CD4-positive, alpha-beta T cell treated with Interleukin-10 for 1 hour (primary cell): ENCODE measurements at places on chromosomes 5 and 9.

DNA sequence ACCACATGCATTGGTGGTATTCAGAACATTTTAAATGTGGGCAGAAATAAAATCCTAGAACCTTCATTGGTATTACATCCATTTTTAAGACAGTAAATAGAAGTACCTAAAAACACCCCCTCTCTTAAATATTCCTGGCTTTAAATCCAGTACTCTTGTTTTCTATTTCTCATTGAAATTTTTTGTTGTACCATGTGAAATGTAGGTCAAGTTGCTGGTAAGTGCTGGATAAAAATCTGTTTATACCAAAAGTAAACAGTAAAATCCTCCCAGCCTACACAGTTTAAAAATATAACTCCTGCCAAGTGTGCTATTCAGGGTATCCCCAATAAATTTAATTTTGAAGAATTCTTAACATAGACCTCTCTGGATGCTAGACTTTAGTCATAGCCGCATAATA, 75.0 kb upstream of the FST start:
- DNase-seq, result no peak

GRCh38 chr5:128494516-128494915, 43.5 kb downstream of the FBN2 start:
- no peak for DNase-seq

GRCh38 chr5:139390639-139391569, 1.2 kb upstream of the MZB1 start:
- no peak for DNase-seq

DNA sequence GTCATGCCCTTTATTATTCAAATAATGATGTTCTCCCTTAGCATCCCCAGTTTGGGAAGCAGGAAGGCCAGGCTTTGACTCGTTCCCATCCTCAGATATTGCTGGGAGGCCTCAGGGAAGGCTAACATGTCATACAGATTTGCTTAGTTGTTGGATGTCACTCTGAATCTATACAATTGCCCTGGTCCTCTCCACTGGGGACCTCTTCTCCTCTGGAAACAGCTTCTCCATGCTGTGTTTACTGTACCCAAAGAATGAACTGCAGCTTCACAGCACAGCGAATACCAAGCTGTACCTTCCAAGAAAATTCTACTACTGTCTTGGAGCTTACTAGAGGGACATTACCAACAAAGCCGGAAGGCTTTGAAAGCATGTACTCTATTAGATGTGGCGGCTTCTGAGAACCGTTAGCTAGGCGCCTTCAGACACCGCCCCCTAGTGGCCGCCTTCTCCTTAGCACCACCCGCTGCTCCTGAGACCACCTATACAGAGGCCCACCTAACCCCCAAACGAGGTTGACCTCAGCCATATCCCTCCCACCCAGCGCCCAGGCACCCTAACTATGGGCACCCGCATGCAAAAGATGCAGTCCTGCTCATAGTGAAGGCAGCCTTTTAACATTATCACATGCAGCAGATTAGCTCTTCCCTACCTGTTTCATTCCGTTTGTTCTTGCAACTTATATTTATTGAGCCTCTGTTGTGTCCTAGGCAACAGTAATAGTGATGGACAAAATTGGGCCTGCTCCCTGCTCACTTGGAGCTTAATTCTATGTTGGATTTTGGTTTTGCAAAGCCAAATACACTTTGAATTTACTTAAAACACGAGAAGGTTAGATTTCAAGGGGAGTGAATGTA, 34.9 kb upstream of the FOXI1 start:
- DNase-seq, result no peak

GRCh38 chr9:129869585-129870501, 34.6 kb downstream of the USP20 start:
- DNase-seq, result no peak

GRCh38 chr9:97966493-97966892, 16.6 kb upstream of the ANP32B start:
- DNase-seq, result no peak

DNA sequence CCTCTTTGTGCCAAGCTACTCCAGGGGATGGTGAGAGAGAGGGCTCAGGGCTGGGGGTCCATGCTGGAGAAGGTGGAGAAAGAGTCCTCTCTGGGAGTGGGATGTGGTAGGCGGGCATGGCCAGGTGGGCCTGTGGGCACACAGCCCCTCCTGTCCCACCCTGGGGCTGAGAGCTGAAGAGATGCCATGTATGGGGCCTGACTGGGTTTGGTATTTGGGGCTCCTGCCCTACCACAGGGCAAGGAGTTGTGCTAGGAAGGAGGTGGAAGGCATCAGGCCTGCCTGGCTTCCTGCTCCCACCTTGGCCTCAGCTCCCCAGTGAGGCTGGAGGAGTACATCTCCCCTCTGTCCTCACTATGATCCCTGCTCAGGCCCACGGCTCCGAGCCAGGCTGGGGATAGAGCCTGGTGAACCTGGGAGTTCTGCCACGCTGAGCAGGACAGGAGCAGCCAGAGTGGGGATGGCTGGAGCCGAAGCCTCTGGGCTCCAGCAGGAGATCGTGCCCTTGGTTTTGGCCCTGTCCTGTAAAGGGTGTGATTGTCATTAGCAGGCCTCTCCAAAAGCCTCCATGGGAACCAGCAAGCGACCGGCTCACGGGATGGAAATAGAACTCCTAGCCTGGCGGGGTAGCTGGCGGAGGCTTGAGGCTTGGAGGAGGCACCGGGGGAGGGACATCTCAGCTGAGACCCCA, 75.5 kb downstream of the CACNA1B start:
- DNase-seq, result no peak

DNA sequence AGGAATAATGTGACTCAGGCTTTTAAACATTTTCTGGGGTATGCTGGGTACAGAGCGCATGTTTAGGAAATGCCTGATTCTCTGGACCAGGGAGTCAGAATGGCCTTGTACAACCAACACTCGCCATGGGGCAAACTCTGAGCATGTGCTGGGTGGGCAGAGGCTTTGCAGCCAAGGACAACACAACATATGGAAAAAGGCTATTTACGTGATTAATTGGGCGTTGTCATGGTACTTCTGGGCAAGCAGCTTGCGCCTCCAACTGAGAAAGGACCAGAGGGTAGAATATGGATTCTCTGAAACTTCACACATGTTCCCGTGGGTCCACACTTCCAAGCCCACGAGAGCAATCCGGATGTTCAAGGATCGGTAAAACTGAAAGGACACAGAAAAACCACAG, 49.1 kb downstream of the NIPAL4 start:
- no peak for DNase-seq

- no peak for DNase-seq
Measured at GRCh38 chr5:135729321-135729786, 105.1 kb upstream of the SLC25A48 start.

DNA sequence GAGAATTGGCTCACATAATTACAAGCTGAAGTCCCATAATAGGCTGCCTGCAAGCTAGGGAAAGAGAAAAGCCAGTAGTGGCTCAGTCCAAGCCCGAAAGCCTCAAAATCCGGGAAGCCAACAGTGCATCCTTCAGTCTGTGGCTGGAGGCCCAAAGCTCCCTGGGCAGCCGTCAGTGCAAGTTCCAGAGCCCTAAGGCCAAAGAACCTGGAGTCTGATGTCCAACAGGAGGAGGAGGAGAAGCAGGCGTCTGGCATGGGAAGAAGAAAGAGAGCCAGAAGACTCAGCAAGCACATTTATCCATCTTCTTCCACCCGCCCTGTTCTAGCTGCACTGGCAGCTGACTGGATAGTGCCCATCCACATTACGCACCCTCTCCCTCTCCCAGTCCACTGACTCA, 213.4 kb downstream of the GAS1 start:
- DNase-seq, result no peak

GRCh38 chr5:1479581-1480188, 34.4 kb upstream of the SLC6A3 start:
- peak; percentile 53 for DNase-seq

DNA sequence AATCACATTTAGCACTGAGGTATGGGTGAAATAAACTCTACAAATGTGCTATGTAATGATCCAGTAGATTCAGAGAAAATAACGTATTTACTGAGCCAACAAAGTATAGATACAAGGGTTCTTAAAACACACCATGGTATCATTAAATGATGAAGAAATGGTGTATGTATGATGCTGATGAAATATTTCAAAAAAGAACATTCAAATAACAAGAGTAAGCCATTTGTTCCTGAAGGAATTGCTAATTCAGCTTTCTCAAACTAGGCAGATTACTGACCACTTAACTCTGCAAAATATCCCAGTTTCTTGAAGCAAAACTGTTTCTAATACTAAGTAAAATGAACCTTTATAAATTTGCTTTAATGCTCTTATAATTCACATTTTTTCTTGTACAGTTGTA, 97.6 kb upstream of the IFNE start:
- DNase-seq, result no peak

GRCh38 chr5:19258686-19259085, 729.3 kb downstream of the CDH18 start:
- no peak for DNase-seq

- DNase-seq, result no peak
Measured at GRCh38 chr5:133664422-133664821, 52.1 kb upstream of the FSTL4 start.

DNA sequence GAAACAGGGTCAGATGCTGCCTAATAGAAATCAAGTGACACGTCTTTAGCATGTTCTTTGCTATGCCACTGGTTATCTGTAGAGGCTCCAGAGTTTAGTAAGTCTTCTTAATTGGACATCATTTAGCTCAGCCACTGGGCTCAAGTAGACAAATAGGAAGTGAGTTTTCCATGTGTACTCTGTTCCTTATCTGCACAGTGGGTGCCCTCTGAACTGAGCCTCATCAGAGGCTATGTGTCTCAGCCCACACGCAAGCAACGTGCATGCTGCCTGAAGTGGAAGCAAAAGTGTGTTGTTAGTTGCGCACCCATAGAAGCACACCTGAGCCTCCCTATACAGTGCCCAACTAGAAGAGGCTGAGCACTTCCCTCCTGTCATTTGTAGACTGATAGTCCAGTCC, 134.7 kb downstream of the SEMA5A start:
- DNase-seq, result no peak

DNA sequence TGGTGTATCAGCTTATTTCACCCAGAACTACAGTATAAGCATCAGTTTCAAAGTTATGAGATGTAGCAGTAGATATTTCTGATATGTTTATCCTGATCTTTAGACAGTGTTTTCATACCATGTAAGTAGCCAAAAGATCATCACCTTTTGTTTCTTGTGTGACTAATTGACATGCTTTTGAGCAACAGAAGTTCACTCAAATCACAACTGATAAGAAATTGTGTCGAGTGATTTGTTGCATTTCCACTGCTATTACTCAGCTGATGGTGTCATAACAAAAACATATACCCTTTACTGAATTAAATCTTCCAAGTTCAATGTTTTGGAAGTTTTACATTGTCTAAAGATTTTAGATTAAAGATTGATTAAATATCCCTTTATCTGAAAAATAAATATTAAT, 324.5 kb downstream of the TUSC1 start:
- no peak for DNase-seq

DNA sequence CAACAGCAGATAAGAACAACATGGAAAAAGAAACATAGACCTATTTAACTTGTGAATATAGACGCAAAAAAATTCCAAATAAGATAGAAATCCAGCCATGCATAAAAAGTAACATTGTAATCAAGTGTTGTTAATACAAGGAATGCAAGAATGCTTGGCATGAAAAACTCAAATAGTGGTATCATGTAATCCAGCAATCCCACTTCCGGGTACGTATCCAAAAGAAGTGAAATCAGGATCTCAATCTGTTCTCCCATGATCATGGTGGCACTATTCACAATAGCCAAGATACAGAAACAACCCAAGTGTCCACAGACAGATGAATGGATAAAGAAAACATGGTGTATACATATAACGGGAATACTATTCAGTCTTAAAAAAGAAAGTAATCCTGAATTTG, 437.4 kb downstream of the ARHGEF28 start:
- no peak for DNase-seq

GRCh38 chr5:59169081-59169767, 586.3 kb downstream of the RAB3C start:
- no peak for DNase-seq

DNA sequence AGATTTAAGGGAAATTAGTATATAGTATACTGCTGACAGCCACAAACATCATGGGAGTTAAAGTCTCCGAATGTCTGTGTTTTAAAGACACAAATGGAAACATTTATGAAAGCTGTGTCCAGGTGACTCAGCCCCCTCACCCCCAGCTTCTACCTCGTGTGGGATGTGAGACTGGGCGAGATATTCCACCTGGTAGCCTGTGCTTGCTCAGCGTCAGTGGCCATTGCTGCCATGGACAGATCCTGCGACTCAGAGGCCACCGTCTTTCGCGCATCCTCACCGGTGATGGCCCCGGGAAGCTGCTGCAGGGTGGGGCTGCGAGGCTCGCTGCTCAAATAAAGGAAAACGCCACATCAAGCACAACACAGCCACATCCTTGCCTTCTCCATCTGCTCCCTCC, 31.2 kb upstream of the EXOC3 start:
- no peak for DNase-seq

GRCh38 chr5:41924872-41925554, at the start of gene FBXO4:
TSS of gene FBXO4 (plus strand) at chr5:41925281. CDS start at chr5:41925310, 29 bp downstream.
- peak; percentile 89 for DNase-seq

- DNase-seq, result no peak
Measured at GRCh38 chr9:18824095-18824666, 208.8 kb downstream of the SAXO1 start.

GRCh38 chr9:121649476-121650216, 1.8 kb upstream of the DAB2IP start:
- DNase-seq, result no peak

DNA sequence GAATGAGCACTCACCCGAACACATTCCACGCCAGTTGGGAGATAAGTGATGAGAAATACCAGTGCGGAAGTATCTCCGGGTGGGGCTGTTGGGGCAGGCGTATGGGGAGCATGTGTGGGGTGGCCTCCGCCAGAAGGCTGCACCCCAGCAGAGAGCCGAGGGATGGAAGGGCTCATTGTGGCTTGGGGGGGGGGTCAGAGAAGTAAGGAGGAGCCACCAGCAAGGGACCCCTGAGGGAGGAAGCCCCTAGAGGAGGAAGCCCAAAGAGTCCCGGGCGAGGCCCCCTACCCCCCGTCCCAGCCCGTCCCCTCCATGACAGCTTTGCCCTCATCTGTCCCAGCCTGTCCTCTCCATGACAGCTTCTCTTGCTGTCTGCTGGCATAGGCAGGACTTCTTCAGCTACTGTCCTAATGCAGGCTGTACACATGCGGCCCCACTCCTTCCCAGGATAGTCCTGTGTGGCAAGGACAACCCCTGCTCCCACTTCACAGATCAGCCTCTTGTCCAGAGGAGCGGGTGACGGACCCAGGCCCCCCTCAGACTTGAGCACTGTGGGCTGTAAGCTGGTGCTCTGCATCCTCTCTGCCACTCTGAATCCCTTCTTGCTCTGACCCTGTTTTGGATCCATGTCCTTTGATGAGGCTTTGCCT, 239.6 kb downstream of the CACNA1B start:
- DNase-seq, result no peak

GRCh38 chr5:71582945-71583584, 4.1 kb upstream of the MCCC2 start:
- no peak for DNase-seq

DNA sequence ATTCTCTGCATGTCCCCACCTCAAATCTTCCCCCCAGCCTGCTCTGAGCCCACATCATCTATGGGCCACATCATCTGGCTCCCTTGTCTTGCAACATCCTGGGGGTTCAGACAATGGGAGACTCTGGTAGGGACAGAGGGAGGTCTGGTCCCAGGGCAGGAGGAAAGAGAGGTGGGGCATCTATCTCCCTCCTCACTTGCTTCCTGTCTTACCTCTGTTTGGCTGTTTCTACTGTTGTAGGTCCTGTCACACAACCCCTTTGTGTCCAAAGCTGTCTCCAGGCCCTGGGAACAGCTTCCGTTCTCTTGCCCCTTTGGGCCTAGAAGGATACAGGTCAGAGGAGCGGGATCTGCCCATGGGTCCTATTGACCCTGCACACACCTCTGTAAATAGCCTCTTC, 227.2 kb downstream of the NSG2 start:
- DNase-seq, result no peak

GRCh38 chr5:59665086-59665831, 228.3 kb downstream of the PDE4D start:
- no peak for DNase-seq
